Muscle of arm (tissue), 14 donors: ENCODE measurements at places on chromosomes 2 and 18. TPM values are rescaled to one million over a fixed set of nuclear protein-coding genes. Genes with fewer than 3 reads are reported as not detected.

Gene TWIST2
- polyA plus RNA-seq, result 88.1 TPM

Gene C2orf74
- not detected for polyA plus RNA-seq

Gene ALPI
- not detected for polyA plus RNA-seq

Gene HOXD1
- 1.3 TPM for polyA plus RNA-seq

Gene LAMA3
- polyA plus RNA-seq, result 3.6 TPM

Gene HAUS1
- 17.3 TPM for polyA plus RNA-seq

Gene CYS1
- 14.6 TPM for polyA plus RNA-seq

Gene CCL20
- 4.4 TPM for polyA plus RNA-seq

Gene C2orf92
- 24.4 TPM for polyA plus RNA-seq

GRCh38 chr2:216279459-216279858 is 92.8 kb downstream of the MARCHF4 start:
- peak; percentile 15 for DNase-seq

DNA sequence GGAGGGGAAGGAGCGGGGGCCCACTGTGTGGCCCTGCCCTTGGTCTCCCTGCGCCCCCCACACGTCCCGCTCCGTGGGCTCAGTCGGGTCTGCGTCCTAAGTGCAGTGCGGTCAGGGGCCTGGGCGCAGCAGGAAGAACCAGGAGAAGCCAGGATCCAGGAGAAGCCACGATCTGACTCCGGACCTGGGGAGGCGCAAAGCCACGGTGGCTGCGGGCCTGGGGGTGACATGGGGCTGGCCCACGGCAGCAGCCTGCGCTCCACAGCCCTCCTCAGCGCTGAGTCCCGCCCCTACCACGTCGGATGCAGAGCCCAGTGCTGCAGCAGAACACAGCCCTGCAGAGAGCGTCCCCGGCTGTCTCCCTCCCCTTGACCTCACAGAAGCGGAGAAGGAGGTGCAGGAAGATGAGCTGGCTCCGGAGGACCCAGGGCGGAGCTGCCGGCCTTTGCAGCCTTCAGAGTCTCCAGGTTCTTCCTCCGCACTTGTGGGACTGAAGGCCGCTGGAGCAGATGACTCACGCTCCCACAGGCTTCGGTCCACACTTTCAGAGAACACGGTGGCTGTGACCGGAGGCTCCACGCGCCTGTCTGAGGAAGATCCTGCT is 589.2 kb upstream of the SALL3 start:
- no peak for DNase-seq

DNA sequence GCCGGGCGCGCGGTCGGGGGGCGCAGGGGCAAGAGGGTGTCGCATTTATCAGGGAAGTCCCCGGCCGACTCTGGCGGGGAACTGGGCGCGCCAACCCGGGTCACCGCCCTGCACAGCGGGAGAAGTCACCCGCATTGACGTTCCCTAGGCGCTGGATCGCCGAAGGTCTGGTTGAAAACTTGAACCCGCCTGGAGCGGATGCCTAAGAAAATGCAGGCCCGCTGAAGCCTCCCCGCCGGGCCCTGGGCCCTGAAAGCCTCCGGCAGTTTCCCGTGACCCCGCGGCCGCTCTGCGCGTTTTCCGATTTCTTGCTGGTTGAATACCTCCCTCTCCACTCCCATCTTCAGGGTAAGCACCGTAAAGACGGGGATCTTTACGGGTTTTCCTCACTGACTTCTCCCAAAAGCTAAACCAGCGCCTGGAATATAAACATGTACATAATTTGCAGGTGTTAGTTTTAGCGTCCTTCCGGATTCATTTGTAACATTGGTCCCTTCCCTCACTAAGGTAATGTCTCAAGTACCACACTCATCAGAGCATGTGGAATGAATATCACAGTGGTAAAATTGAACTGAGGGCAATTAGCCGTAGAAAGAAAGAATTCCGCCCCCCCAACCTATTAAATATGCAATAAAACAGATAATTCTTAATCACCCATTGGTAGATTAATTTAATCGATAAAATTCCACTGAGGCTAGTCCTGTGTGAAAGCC is 675 bp upstream of the SPIRE1 start:
- DNase-seq, result peak; percentile 31

GRCh38 chr2:37337620-37338280 is 6.7 kb upstream of the QPCT start:
- DNase-seq, result no peak

DNA sequence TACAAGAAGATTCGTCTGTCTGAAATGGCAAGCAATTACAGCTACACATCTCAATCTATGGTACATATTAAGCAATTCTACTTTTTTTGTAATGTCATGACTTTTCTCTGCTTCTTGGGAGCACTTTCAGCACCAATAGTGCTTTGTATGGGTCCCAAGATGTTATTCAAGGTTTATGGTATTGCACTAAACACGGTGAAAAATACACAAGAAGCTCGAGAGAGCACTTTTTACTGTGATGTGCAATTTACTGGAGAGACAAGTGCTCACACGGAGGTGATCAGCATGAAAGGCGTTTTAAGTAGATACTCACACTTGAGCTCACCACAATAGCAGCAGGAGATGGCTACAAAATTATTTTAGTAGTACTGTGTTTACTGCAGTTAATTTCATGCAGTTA is 783.6 kb downstream of the CBLN2 start:
- DNase-seq, result no peak

DNA sequence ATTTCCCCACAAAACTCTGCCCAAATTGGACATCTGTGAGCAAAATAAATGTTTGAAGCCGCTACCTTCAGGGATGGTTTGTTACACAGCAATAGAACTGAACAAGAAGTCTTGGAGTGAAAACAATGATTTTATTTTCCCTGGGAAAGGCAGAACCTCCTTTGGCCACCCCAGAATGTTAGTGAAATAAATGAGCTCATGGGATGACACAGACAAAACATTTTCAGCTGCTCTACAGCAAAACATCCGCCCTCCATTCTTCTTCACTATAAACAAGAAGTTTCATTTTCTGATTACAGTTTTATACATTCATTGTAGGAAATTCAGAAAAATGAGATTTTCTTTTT is 4.3 kb upstream of the EFHD1 start:
- no peak for DNase-seq

DNA sequence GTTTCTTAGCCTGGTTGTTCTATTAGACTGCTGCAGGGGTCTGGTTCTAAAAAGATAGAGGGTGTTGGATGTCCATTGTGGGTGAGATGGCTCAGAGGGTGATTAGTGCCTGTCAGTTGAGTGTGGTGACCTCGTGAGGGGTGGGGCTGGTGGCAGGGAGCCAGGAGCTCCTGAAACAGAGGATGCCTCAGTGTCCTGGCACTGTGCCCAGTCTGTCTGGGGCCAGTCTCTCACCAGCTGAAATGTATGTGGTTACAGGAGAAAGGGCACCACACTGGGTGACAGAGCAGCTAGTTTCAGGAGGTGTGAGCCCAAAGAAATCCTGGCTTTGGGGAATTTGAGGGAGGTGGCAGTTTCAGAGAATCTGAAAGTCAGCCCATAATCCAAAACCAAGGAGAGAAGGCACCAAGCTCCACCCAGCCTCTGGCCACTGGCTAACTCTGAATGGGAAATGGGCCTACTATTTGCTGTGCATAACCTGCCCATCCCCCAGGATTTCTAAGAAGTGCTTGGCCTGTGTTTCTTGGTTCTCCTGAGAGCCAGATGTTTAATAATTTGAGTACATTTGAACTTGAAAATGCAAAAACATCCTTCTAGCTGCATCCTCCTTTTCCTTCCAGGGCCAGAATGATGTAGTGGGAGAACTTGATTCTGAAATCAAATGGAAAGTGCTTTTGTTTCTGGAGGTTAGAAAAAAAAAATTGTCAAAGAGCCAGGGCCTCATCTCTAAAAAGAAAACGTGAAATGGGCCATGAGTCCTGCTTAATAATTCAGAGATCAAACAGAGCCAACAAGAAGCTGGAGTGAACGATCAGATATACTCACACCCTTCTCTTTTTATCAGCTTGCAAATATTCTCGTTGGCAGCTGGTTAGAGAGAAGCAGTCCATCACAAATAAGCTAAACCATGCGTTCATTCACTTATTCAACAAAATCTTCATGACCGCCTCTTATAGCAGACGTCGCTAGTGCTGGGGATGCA is 92.3 kb downstream of the B3GNT2 start:
- DNase-seq, result peak; percentile 64

DNA sequence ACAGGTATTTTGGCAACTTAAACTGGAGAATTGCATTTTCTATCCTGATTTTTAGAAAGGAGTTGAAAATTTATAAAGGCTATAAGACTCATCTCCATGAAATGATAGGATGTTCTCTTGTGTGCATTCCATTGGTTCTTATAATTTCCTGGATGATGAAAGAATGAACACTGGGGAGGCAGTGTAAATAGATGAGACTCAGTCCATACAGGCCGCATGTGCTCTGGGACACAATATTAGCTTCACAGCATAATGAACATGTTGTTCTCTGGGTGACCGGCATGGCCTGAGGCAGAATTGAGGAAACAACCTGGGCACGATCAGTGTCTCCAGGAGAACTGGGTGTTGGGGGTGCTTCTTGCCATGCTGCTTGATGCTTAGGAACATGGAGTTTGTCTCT is 38.8 kb downstream of the AOX1 start:
- DNase-seq, result no peak

DNA sequence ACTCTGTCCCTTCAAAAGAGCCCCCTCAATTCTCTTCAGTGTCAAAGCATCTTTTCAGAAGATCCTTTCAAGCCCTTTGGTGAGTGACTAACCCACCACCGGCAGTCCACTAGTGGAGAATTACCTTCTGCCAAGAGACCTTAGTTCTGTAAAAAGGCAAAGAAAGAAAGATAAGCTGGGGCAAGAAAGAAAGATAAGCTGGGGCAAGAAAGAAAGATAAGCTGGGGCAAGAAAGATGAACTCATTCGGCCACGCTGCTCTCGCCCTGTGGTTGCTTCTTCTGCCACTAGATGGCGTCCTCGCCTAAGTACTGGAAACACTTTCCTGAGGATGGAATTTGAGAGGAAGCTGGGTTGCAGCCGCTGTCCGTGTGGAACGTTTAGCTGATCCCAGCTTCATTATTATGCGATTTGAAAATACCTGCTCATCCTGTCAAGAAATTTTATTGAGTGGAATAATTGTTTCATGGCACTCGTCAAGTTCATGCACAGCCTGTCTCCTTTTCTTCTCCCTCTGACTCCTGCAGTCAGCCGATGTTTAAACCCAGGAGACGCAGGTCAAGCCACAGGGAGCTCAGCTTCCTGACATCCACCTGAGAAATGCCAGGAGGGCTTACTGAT is 17.3 kb upstream of the ANXA4 start:
- peak; percentile 86 for DNase-seq

DNA sequence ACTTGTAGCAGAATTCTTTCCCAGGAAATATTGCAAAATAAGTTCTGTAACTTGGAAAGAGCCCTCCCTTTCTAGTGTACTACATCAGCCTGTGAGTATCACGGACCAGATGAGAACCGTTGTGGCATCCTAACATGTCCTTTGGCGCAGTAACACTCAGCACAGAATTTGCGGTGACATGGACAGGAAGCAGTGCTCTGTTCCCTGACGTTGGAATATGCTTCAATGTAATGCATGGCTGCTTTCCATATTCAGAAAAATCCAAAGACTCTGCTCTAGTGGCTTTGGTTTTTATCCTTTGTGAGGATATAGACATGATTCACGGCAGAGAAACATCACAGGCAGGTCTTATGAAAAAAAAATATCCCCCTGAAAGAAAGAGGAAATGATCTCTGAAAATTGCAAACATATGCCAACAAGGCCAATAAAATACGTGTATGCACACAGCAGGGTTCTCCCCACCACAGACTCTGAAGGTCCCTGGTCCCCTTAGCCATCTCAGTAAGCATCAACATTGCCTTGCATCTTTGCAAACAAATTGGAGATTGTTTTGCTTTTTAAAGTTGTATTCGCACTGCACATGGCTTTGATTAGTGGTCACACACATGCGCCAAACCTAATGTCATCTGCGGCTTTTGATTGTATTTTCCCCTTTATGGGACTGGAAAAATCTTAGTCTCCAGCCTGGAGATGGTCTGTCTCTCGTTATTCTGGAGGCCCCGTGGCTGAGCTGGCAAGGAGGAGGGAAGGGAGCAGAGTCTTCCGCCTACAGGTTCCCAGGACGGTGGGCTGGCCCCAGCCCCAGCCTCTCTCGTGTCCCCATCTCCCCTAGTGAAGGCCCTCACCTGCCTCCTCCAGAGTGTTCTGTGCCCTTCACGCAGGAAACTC is 122.9 kb downstream of the COPS8 start:
- DNase-seq, result peak; percentile 79

DNA sequence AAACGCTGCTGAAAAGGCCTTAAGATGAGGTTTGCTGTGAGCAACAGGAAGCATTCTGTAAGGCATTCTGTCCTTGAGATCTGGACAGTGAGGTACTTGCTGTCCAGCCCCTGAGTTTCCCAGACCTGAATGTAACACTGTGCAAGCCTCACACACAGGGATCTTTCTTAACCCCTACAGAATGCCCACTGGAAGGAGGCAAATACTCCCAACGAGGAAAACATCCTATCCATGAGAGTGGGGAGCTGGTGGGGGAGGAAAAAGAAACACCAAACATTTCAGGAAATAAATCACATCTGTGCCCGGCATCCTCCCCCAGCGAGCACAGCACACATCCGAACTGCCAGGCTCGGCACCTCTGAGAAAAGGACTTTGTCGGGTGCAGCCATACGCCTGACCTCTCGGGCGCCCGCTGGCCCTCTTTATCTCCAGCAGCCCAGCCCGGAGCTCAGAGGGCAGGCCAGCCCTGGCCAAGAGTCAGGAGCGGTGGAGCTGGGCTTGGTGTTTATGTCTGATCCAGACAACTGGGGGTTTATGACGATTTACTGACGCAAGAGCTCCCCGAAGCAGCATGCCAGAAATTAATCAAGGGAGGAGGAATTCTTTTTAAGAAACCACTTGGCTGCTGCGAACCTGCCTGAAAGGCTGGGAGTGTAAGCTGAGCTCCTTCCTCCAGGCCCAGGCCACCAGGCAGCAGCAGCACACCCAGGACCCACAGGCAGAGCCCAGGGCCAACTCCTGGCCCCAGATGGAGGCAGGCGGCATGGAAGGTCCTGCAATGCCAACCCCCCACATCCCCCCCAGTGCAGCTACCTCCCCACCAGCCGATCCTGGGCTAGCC is 72.2 kb downstream of the HDAC4 start:
- no peak for DNase-seq

DNA sequence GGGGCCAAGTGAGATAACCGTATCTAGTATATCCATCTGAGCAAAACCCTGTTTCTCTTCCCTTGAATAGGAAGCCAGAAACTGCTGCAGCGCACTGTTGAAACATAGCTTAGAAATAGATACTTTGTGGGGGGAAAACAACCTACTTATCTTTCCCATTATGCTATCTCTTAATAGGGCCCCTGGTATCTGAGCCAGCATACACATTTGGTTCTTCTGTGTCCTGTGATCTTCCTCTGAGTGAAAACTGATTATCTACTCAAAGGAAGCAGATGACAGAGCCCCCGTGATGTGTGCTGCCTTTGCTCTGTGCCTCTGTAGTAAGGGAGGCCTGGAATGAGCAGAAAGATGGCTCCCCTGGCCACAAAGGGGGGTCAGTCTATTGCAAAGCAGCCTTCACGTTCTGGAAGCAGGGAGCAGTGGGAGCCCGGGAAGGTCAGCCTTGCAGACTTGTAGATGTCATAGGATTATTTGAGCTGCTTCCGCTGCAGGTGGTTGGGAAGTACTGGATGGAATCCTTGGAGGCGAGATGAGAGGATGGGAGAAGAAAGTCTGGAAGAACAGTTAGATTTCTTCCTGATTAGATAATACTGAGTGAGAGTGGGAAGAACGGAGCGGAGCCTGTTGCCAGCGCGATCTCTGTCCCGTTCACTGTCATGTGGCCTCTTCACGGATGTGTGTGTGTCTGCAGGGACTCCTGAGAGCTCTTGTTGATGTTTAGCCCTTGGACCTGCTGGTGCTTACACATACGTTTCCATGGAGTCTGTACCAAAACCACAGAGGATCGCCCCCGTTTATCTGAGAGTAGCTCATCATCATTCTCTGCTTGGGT is 150.1 kb downstream of the AGAP1 start:
- DNase-seq, result peak; percentile 88

- DNase-seq, result no peak
Observed at GRCh38 chr2:88024509-88024908, 8.2 kb upstream of the RNU2-63P start.
